ENCODE measurements at places on chromosomes 13 and 19.
A peak's percentile ranks its signal among the peaks of the same experiment; 100 is the strongest.

DNA sequence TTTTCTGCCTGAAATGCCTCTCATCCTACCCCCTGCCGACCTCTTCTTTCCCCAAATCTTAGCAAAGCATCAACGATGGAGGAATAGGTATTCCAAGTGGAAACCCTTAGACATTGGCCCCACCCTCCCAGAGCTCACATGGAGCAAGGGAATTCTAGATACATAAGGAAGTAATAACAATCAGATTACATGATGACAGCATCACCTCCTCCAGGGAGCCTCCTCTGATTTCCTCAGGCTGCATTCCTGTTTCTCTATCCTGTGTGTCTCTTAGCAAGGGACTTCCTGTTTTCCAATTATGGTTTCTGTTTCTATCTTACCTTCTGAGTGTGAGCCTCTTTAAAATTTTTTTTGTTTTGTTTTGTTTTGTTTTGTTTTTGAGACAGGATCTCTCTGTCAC is 246.6 kb downstream of the TSHZ3 start:
- no peak for DNase-seq

- no peak for DNase-seq
Measured at GRCh38 chr13:20503088-20504083, 22.3 kb downstream of the CRYL1 start.

GRCh38 chr13:66714795-66715194 is 515.3 kb downstream of the PCDH9 start:
- no peak for DNase-seq

GRCh38 chr13:90428522-90429210 is 918.8 kb upstream of the MIR17HG start:
- DNase-seq, result no peak

DNA sequence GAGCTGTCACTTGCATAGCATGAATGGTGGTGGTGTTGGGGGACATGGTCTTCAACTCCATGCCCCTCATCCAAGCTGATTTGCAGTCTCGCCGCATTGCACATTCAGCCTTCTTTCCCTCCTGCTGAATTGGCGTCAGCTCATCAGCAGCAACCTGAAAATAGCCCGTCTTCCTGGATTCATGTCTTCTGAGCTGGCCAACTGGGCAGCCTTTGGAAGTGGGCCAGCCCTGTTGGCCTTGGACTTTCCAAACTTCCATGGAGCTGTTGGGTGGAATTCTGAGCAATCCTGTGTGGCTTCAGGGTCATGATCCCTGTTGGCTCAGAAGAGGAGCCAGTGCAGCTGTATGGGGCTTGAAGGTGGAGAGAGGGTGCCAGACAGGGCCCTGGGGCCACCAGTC is 68.8 kb downstream of the ZNF536 start:
- DNase-seq, result no peak

DNA sequence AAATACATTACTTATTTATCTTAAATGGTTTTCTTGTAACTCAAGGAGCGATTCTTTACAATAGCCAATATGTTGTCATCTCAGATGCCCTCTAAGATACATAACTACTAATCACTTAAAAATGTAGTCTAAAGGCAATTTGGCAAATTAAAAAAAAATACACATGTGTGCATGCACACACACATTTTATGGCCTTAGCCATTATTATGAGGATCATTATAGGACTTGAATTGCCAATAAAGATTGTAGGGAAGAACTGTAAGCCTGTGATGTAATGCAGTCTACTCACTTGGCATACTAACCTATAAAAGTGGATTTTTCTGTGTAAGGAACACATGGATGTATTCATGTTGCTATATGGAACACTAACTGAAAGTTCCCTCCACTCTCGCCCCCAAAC is 274.3 kb downstream of the SHISA2 start:
- no peak for DNase-seq

DNA sequence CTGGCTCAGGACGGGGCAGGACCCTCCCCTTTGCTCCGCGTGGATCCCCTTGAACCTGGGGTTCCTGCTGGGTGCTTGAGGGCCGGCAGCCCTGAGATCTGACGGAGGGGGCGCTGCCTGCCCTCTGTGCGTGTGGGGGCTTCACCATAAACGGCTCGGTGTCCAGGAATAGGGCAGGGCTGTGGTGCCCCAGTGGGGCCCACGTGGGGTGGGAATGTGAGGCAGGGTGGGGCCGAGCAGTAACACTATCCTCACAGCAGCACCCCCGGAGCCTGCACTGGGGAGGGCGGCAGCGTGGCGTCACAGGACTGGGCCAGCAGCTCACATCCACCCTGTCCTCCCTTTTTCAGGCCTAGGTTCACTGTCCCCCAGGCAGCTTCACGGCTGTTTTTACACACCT is 38.0 kb downstream of the GAS6 start:
- no peak for DNase-seq

GRCh38 chr19:42291435-42291810 is 10.5 kb upstream of the PRR19 start:
- DNase-seq, result no peak

DNA sequence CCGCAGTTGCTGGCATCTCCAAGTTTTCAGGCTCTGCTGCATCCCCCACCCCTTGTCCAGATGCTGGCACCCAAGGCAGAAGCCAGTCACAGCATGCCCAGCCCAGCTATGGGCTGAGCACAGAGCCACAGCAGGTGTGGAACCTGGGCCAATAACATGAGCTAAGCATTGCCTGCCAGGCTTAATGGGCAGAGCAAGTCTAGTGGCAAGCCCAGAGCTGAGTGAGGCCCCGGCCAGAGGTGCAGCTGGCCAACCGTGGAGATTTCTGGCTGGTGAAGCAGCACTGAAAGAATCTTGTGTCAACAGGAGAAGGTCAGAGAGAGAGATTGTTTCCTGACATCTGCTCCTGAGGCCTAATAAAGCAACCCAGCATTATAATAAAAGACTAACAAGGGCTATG is 111.0 kb downstream of the B3GLCT start:
- no peak for DNase-seq

- no peak for DNase-seq
Measured at GRCh38 chr13:108828086-108828815, 198.8 kb downstream of the MYO16 start.

GRCh38 chr13:67071918-67072598 is 158.1 kb downstream of the PCDH9 start:
- no peak for DNase-seq

DNA sequence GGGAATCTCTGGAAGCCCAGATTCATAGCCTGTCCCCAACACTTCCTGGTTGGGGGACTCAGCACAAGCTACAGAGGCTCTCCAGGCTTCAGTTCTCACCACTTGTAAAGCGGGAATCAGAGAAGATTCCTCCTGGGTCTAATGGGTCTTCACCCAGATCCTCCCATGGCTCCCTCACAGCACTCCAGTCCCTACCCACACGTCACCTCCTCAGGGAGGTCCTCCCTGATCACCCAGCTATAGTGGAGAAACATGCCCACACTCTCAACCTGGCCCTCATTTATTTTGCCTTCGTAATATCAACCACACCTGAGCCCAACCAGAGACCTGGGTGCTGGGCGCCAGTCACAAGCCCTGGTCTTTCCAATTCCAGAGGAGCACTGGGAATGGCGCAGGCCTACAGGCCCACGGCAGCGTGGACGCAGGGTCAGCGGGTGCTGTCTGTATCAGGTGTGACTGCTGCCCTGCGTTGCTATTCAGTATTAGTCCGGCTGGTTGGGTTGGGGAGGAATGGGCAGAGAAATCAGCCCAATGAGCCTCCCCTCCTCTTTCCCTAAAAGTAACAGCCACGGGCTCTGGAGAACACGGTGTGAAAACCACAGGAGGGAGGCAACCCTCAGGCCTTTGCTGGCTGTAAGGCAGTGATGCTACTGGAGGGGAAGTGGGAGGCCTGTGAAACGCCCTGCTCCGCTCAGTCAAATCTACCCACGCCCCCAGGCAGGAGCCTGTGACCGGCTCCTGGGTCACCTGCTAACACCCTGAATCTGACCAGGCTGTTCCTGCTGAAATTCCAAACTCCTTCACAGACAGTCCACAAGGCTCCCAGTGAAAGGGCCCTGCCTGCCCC is 5.2 kb downstream of the AKT2 start:
- peak; percentile 52 for DNase-seq

- DNase-seq, result no peak
Measured at GRCh38 chr13:74966275-74966674, 515.7 kb downstream of the TBC1D4 start.

- DNase-seq, result peak; percentile 88
Measured at GRCh38 chr19:14081797-14082674, 3.5 kb downstream of the C19orf67 start.

GRCh38 chr13:47004027-47004426 is 107.2 kb upstream of the HTR2A start:
- DNase-seq, result no peak

- DNase-seq, result no peak
Measured at GRCh38 chr13:79571147-79571546, 90.2 kb downstream of the NDFIP2 start.

DNA sequence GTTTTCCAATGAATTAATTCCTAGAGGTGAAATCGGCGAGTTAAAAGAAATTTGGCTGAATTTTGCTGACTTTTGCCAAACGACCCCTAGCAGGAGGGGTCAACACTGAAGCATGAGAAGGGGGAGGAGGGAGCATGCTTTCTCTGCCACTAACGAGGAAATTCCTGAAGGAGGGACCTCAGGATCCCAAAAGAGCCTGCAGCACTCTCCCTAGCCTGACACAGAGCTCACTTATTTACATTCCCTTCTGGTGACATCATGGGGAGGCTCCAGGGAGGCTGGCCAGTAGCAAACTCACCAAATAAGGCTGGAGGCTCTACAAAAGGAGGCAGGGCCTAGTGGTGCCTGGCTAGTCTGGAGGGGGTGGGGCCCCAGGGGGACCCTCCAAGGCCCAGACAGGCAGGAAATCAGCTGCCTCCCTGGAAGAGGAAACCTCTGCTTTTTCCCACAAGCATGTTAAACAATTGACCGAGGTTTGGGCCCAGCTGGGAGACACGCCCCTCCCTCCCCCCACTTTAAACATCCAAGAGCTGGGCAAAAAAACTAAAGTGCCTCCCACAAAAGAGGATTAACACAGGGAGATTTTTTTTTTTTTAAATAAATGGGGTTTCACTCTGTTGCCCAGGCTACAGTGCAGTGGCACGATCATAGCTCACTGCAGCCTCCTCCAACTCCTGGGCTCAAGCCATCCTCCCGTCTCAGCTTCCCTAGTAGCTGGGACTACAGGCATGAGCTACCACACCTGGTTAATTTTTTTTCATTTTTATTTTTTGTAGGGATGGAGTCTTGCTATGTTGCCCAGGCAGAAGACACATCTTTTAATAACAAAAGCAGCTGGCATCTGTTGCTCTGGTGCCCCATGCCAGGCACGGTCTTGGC is 2.1 kb downstream of the DAPK3 start:
- DNase-seq, result peak; percentile 94

- no peak for DNase-seq
Measured at GRCh38 chr19:50567882-50568727, at the start of gene LRRC4B. Gene LRRC4B, minus strand, starts transcription at chr19:50568435. Its CDS starts 19,597 bp downstream, at chr19:50548838.

- no peak for DNase-seq
Measured at GRCh38 chr13:26780411-26780810, 19.8 kb upstream of the GPR12 start.

DNA sequence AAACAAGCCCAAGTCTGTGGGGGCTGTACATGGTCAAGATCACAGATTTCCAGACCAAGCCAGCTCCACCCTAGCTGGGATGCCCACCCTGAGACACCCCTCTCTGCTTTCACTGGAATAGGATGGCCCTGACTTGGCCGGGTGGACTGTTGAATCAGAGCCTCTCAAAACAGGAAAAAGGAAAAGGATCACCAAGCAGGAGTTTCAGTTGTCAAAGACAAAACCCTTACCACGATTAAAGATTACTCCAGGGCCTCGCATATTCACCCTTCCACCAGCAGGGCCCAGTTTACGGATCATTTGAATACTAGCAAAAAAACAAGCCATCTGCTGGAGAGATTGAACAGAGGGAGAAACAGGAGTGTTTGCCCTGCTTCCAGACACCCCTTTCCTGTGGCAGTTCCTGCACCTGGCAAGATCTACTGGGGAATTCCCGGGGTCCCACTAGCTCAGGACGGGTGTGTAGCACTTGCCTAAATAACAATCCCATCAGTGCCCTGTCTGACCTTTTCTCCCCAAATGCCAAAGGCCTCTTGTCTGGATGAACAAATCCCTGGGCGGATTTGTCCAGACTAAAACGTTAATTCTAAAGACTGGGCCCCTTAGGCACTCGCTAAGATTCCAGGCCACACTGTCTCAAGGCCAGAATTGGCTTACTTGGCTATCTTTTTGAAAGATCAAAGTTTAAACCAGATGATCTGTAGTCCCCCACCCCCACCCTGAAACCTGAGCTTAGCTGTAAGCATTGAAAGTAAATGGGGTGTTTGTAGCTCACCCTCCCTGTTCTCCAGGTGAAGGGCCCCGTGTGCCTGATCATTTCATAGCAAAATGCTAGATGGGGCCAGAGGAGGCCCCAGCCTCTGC is 38.4 kb downstream of the ACTN4 start:
- DNase-seq, result no peak

DNA sequence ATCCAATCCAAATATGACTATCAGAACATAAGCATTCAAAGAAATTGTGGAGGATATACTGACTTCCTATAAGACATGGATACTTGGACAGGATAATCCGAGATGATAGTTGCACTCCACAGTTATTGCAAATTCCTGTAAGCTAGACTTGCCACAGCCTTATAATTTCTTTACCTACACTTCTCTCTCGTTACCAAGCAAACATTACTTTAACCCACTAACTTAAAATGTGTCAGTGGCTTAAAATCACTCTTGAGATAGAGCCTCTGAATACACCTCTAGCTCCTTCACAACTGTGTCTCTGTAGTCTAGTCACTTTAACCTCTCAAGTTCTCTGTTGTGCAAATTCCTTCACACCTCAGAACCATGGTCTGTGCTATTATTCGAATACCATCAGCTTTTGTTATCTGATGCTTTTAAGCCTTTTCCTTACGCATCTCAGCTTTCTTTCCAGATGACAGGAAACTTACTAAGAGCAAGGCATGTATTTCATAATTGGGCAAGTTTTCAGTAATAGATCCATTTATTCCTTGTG is 474.9 kb upstream of the MIR17HG start:
- DNase-seq, result no peak

DNA sequence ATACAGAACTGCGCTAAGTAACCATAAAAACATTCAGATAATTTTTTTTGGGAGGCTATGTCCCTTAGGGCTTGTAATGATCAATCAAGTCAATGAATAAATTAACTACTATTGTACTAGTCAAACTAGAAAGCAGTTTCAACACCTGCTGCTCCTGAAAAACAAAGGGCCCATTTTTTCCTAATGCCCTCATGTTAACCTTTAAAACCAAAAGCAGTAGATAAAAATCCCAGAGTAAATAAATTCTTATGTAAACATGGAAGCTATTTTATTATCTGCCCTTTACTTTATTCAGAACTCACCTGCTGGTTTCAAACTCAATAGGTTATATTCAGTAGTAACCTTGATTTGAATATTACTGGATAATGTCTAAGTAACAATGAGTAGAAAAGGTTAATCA is 159.5 kb upstream of the STARD13 start:
- DNase-seq, result no peak

DNA sequence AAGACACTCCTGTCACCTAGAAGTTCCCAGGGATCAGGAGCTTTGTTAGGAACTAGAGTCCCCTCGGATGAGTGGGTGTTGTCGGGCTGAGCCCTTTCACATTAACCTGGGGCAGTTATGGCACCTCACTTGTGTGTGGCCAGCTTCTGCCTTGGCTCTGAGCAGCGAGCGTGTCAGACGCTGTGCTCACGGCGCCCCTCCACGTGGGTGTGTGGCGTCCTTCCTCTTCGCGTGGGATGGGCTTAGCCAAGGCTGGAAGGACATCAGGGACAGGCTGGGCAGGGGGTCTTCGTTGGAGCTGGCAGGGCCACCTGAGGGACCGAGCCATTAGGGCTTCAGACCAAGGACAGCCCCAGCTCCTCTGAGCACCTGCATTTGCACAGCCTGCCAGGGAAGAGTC is 23.4 kb downstream of the DOT1L start:
- DNase-seq, result no peak

Measured in posterior vena cava (tissue), 2 donors.